ENCODE measurements at places on chromosomes 6 and 20. TPM values are rescaled to one million over a fixed set of nuclear protein-coding genes. Genes with fewer than 3 reads are reported as not detected.

- no peak for DNase-seq
Observed at GRCh38 chr6:108675226-108676200, 114.8 kb downstream of the FOXO3 start.

- DNase-seq: no peak
Observed at GRCh38 chr6:79584332-79584731, 46.8 kb upstream of the SH3BGRL2 start.

- no peak for DNase-seq
Observed at GRCh38 chr6:138477913-138478539, 21.3 kb downstream of the NHSL1 start.

GRCh38 chr6:23654745-23655144 is 471.3 kb upstream of the NRSN1 start:
- no peak for DNase-seq

- DNase-seq: no peak
Observed at GRCh38 chr6:88177961-88178464, 11.9 kb upstream of the CNR1 start.

GRCh38 chr6:17601386-17601703 is 1.2 kb downstream of the FAM8A1 start:
- DNase-seq: no peak

DNA sequence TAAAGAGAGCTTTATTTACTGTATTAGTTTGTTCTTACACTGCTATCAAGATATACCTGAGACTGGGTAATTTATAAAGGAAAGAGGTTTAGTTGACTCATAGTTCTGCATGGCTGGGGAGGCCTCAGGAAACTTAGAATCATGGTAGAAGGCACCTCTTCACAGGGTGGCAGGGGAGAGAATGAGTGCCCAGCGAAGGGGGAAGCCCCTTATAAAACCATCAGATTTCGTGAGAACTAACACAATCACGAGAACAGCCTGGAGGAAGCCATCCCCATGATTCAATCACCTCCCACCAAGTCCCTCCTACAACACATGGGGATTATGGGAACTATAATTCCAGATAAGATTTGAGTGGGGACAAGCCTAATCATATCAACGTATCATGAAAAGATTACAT is 27.2 kb downstream of the ARID1B start:
- DNase-seq: no peak

GRCh38 chr6:149081281-149081680 is 236.2 kb upstream of the TAB2 start:
- DNase-seq: no peak

DNA sequence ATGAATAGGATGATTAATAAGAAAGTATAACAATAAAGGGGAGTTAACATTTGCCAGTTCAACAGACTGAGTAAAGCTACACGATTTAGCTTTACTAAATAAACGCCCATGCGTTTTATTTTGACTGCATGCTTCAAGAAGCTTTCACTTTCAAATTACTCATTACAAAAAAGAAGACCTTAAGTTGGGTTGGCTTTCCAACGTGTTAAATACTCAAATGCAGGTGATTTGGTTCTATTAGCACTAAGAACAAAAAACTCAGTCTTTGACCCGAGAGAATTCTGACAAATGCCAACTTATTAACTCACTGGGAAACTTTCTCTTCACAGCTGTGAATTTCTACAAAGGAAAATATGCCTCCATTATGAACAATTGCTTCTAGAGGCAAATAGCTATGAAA is 24.8 kb downstream of the RNF146 start:
- DNase-seq: no peak

GRCh38 chr20:51712501-51713212 is 55.5 kb downstream of the ATP9A start:
- no peak for DNase-seq

DNA sequence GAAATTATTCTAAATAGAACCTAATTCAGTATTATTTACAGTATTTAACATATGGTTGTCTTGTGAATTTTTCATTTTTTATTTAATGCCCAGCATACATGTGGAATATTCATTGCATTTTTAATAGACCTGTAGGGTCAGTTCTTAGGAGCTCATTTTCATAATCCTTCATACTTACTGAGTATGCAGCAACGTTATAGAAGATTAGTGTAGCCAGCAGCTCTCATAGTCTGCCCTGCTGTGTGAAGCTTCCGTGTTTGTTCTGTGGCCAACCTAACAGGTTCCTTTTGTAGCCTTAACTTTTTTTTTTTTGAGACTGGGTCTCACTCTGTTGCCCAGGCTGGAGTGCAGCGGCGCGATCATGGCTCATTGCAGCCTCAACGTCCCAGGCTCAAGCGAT is 261.4 kb downstream of the ARID1B start:
- no peak for DNase-seq

- peak; percentile 12 for DNase-seq
Observed at GRCh38 chr6:27863962-27864905, 48.0 kb downstream of the OR2B2 start.

Gene TINAG
- total RNA-seq: not detected

Gene RPS6KA2
- total RNA-seq: 5.2 TPM

Gene KCNS1
- total RNA-seq: not detected

Gene DPPA5
- not detected for total RNA-seq

Gene RGS17
- total RNA-seq: not detected

Data from CD4-positive, CD25-positive, alpha-beta regulatory T cell (primary cell).